ENCODE measurements at places on chromosomes 1 and 21. TPM values are rescaled to one million over a fixed set of nuclear protein-coding genes. Genes with fewer than 3 reads are reported as not detected.

- DNase-seq, result no peak
These were observed 660.5 kb upstream of the PRMT6 start for GRCh38 chr1:106396020-106396419.

DNA sequence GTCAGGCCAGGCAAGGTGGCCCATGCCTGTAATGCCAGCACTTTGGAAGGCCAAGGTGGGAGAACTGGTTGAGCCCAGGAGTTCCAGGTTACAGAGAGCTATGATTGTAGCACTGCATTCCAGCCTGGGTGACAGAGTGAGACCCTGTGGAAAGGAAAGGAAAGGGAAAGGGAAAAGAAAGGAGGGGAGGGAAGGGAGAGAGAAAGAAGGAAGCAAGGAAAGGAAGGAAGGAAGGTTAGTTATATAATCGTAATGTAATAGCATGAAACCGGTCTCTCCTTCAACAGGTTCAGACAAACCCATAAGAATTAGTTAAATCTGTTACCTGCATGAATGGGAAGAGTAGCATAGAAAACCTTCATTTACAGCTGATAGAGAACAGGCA is 1.2 kb upstream of the PAQR7 start:
- no peak for DNase-seq

DNA sequence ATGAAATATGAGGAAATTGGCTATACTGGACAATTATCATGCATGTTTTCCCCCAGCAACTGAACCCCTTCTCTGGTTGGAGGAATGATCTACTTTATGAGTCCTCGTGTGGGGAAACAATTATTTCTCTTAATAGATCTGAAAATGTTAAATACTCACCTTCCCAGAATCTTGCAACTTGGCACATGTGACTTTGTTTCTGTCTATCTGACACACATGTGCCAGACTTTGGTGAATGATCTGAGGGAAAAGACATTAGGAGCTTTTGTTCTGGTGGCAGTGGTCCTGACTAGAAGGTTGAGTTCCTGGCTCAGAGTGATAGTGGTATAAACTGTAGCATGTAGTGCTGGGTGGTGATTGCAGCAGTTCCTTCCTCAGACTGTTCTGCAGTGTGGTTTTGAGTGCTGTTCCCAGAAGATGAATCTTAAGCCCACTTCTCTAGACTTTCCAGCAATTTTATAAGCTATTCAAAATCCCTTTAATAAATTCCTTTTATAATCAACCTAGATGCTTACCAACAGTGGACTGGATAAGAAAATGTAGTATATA is 59.3 kb upstream of the B3GALNT2 start:
- no peak for DNase-seq

DNA sequence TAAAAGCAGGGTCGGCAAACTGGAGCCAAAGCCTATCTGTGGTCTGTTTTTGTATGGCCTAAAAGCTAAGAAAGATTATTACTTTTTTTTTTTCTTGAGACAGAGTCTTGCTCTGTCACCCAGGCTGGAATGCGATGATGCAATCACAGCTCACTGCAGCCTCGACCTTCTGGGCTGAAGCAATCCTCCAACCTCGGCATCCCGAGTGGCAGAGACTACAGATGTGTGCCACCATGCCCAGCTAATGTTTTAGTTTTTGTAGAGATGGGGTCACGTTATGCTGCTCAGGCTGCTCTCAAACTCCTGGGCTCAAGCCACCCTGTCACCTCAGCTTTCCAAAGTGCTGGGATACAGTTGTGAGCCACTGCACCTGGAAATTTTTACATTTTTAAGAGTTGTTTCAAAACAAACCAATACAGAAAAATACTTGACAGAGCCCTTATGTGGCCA is 6.5 kb upstream of the GLRX2 start:
- peak; percentile 75 for DNase-seq

- no peak for DNase-seq
These were observed 8.3 kb upstream of the WNT3A start for GRCh38 chr1:227998374-227999055.

- DNase-seq, result no peak
These were observed 89.2 kb downstream of the TRIM11 start for GRCh38 chr1:228317411-228317828.

- DNase-seq, result peak; percentile 3
These were observed 6.3 kb downstream of the RABGAP1L start for GRCh38 chr1:174165471-174166137.

Gene SLC35E2B
- total RNA-seq, result 25.6 TPM

Gene RUNX1
- 221 TPM for total RNA-seq

Gene OR2G6
- not detected for total RNA-seq
